ENCODE measurements at places on chromosomes 16 and 17.

GRCh38 chr17:76449126-76449525 is 3.8 kb downstream of the UBE2O start:
- DNase-seq, result no peak

- DNase-seq, result peak; percentile 90
Measured at GRCh38 chr17:77429969-77430752, 289.4 kb downstream of the SEC14L1 start.

- DNase-seq, result no peak
Measured at GRCh38 chr16:57797526-57798266, 4.6 kb downstream of the KIFC3 start.

- no peak for DNase-seq
Measured at GRCh38 chr16:72311426-72311825, 139.5 kb upstream of the PMFBP1 start.

DNA sequence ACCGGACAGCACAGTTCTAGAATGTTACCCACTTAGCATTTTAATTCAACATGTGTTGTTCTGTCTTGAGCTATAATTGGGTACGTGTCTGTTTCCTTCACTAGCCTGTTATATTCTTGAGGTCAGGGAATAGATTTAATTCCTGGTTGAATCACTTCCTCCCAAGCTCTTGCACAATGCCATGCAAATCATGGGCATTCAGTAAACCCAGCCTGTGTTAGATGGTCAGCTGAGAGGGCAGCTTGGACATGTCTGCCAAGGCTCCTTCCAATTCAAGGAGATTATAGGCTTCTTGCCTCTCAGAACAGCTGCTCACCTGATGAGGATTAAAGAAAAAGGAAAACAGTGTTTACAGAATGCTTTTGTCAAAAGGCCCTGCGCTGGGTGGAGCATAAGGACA is 12.6 kb downstream of the C1QTNF1 start:
- no peak for DNase-seq

- no peak for DNase-seq
Measured at GRCh38 chr16:74472540-74472939, 51.3 kb upstream of the CLEC18B start.

DNA sequence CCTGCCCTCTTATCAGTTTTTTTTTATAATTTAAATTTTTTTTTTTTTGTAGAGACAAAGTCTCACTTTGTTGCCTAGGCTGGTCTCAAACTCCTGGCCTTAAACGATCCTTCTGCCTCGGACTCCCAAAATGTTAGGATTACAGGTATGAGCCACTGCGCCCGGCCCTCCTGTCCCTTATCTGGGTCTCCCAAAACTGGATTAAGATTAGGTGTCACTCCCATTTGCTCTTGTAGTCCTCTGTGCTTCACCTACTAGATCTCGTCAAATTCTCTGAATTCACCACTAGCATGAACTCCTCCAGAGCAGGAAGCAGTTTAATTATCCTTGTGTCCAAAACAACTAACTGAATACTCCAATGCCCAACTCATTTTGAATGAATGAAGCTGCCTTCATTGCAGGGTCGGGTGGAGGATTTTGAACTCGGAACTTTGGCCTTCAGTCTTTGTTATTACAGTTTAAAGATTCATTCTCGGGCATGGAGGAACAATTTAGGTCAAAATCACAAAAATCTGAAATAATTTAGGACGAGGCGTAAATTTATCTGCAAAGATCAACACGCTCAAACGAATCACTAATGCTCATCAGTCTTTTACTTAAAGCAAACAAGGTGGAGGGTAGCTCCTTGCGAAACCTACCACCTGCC is 802 bp upstream of the ATXN2L start:
- DNase-seq, result no peak

GRCh38 chr16:50021544-50021943 is 3.5 kb upstream of the CNEP1R1 start:
- no peak for DNase-seq

DNA sequence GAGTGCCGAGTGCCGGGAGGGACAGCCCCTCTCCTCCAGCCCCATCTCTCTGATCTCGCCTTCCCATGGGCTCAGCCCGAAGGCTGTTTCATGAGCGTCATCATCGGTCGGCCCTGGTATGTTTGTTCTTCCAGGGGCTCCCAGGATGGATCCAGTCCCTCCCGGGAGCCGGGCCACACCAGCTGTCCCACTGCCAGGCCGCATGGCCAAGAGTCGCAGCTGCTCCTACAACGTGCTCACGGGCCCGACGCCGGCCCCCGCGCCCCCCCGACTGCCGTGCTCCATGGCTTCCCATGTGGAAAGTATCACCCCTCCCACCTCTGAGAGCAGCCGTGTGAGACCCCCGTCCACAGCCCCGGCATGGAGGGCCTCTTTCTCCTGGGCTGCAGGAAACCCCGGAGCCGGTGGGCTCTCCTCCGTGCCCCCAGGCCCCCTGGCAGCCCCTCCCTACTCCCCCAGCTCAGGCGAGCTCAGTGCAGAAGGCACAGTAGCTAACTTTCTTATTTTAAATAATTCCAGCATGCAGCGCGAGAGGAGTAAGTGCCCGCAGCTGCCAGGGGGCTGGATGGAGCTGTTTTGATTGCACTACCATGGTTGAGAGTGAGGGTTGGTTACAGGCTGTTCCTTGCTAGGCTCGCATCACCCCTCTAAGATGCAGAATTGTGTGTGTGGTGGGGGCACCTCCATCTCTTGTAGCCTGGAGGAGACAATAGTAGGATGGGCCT is 26.6 kb upstream of the GSE1 start:
- no peak for DNase-seq

GRCh38 chr17:11736613-11737312 is 138.5 kb downstream of the DNAH9 start:
- DNase-seq, result no peak

- DNase-seq, result no peak
Measured at GRCh38 chr16:29760567-29761279, 14.9 kb upstream of the C16orf54 start.

DNA sequence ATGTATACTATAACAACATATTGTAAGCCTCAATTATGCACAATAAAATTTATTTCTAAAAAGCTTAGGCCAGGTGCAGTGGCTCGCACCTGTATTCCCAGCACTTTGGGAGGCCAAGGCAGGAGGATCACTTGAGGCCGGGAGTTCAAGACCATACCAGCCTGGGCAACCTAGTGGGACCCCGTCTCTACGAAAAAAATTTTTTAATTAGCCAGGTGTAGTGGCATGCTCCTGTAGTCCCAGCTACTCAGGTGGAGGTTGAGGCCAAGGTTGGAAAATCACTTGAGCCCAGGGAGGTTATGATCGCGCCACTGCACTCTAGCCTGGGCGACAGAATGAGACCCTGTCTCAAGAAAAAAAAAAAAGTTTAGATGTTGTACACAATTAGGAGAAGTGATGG is 45.5 kb downstream of the VMP1 start:
- no peak for DNase-seq

- DNase-seq, result no peak
Measured at GRCh38 chr16:67164599-67165061, at the start of gene HSF4. Gene HSF4, plus strand, starts transcription at chr16:67164745. Its CDS starts 67 bp downstream, at chr16:67164812.

DNA sequence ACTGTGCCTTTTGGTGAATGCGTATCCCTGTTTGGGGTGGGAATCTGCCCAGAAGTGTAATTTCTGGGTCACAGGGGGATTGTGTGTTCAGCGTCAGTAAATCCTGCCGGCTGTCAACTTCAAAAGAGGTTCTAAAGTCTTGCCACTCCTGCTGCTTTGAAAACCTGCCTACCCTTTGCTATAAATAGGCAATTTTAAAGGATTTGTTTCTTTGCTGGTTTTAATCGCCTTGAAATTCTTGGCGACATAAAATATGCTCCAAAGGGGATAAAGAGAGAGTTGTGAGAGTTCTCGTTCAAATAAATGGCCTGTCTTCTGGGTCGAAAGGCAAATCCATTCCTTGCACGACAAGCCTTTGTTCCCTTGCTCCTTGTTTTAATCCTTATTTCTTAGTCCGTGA is 143.4 kb downstream of the IRF8 start:
- no peak for DNase-seq

GRCh38 chr16:51996516-51996915 is 550.4 kb downstream of the TOX3 start:
- no peak for DNase-seq

DNA sequence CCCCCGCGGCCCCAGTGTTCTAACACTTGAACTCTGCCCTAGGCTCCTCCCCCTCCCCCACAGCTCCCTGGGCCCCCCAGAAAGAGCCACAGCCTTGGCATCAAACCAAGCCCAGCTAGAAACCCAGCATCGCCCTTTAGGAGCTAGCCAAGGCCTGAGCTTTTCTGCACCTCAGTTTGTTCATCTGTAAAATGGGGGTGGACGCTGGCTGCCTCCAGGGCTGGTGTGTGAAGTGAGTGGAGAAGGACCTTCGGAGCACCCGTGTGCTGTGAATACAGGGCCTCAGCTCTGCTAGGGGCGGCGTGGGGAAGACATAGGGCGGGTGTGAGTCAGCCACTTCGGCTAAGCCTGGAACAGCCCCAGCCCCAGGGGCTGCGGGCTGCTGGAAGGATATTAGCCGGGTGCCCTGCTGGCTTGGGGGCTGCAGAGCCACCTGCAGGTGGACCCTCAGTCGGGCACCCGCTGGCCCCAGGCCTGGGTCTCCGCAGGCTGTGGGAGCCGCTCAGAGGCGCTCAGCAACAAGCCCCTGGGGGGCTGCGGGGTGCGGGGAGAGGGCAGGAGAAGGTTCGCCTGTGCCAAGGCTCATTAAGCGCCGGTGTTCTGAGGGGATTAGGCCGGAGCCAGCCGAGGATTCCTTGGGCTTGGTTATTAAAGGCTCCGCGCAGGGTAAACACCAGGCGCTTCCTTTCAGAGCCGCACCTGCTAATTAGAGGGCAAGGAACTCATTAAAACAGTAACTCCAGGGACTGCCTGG is 217.0 kb upstream of the CIBAR2 start:
- DNase-seq, result no peak

- DNase-seq, result no peak
Measured at GRCh38 chr17:10210151-10210574, 11.8 kb upstream of the GAS7 start.

- peak; percentile 80 for DNase-seq
Measured at GRCh38 chr17:82051776-82052637, at the start of the genes GPS1 and RFNG. Gene GPS1, plus strand, starts transcription at chr17:82051898. Its CDS starts 34 bp downstream, at chr17:82051932. Gene RFNG, minus strand, starts transcription at chr17:82051811. Its CDS starts 45 bp downstream, at chr17:82051766.

GRCh38 chr17:79812353-79813258 is 15.7 kb upstream of the CBX8 start:
- no peak for DNase-seq

- DNase-seq, result no peak
Measured at GRCh38 chr17:38917259-38917658, 8.2 kb upstream of the LASP1NB start.

DNA sequence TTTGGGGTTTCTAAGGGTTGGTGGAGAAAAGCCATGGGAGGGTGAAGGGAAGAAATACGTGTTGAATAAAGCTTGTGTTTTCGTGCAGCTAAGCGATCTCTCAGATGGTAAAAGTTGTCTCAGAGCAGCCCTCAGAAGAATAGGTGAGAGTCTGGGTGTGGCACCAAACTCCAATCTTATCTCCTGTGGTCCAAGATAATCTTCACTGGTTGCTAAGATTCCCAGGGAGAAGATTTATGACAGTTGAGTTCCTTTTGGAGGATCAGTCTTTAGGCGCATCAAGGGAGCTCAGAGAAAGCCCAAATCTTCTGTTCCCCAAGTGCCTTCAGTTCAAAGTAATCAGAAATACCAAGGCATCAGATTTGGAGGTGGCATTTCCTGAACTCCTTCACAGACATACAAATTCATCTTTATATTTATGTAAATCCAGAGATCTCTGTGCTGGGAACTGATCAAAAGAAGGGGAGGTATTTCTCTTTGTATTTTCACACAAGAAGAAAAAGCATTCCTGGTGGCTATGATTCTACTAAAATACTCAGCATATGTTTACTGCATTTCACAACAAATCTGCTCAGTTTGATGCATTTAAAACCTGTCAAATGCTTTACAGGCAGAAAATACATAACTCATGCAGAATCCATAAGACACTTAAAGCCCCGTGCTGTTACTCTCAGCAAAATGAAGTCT is 102.9 kb downstream of the ABCC12 start:
- no peak for DNase-seq
